H9 (cell line): ENCODE measurements at places on chromosomes 3 and 15. TPM values are rescaled to one million over a fixed set of nuclear protein-coding genes. Genes with fewer than 3 reads are reported as not detected.

- no peak overlapping the region for H3K27ac ChIP-seq
- H3K36me3 ChIP-seq = peaks cover 2% of the 10 kb centered on the region; the same call in 2 of the 3 replicates
- no peak overlapping the region for H3K4me3 ChIP-seq
Measured at GRCh38 chr3:107662586-107662985, 139.8 kb downstream of the BBX start.

- no peak for DNase-seq
- no peak overlapping the region for H3K27ac ChIP-seq
- H3K4me3 ChIP-seq = no peak overlapping the region
- 0 out of 2 replicates have a peak, but pooled peaks cover 2% of the 10 kb centered on the region for H3K4me1 ChIP-seq
- no peaks in the 10 kb centered on the region for H3K36me3 ChIP-seq
Measured at GRCh38 chr3:12798559-12799179, 2.2 kb downstream of the CAND2 start.

- H3K4me1 ChIP-seq = no peaks in the 10 kb centered on the region
- H3K36me3 ChIP-seq = no peaks in the 10 kb centered on the region
- no peaks in the 10 kb centered on the region for H3K27me3 ChIP-seq
- H3K27ac ChIP-seq = no peak overlapping the region
- peak; percentile 93 for DNase-seq
Measured at GRCh38 chr3:49199239-49199899, 28.0 kb downstream of the KLHDC8B start.

GRCh38 chr3:97687734-97688133 is 76.8 kb upstream of the ARL6 start:
- H3K4me3 ChIP-seq = no peak overlapping the region
- no peaks in the 10 kb centered on the region for H3K36me3 ChIP-seq
- no peak overlapping the region for H3K27ac ChIP-seq
- H3K4me1 ChIP-seq = 0 out of 2 replicates have a peak, but pooled peaks cover 4% of the 10 kb centered on the region

- no peak overlapping the region for H3K4me3 ChIP-seq
- no peak overlapping the region for H3K27ac ChIP-seq
- no peak for DNase-seq
- no peaks in the 10 kb centered on the region for H3K27me3 ChIP-seq
- no peaks in the 10 kb centered on the region; the same call in 1 of the 2 replicates for H3K36me3 ChIP-seq
Measured at GRCh38 chr3:31406896-31407295, 125.8 kb upstream of the STT3B start.

DNA sequence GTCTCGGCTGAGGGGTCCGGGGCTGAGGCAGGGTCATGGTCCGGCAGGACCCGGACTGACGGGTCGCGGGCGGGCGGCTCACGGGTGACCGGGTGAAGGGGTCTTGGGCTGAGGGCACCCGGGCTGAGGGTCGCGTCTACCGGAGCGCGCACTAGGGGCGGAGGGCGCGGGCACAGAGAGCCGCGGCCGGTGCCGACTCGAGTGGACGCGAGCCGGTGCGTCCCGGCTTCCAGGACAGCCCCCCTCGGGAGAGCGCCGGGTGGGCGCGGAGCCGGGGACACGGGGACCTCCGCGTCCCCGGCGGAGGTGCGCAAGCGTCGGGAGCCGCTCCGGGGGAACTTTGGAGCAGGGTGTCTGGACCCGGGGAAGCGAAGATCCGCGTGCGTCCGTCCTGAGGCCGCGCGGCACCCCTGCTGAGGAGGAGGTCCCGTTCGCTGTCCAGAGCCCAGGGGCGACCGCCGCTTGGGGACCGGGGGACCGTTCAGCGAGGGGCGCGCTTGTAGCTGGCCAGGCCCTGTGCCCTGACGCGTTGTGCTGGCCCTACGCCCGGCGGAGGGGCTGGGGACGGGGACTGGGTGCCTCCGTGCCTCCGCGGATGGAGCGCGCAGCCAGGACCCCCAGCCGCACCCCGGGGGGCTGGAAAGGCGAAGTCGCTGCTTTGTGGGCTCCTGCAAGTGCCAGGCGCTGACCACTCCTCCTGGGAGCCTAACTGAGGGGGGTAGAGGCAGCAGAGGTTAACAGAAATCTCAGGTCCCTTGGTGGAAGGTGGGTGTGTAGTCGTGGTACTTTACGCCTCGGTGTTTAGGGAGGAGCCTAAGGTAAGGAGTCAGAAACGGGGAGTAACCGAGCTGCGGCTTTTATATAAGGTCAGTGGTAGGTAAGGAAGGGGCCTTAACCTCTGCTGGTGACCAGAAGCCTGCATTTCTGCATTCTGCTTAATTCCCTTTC is at the start of gene PPARG:
TSS of gene PPARG (plus strand) at position 889 of the 948 bp plus-strand sequence. CDS start 90,642 bp downstream, outside the sequence.
- H3K27me3 ChIP-seq = peaks cover 18% of the 10 kb centered on the region
- H3K36me3 ChIP-seq = no peaks in the 10 kb centered on the region
- H3K4me1 ChIP-seq = no peaks in the 10 kb centered on the region
- H3K4me3 ChIP-seq = peak within 1 kb of the TSS; percentile 85

DNA sequence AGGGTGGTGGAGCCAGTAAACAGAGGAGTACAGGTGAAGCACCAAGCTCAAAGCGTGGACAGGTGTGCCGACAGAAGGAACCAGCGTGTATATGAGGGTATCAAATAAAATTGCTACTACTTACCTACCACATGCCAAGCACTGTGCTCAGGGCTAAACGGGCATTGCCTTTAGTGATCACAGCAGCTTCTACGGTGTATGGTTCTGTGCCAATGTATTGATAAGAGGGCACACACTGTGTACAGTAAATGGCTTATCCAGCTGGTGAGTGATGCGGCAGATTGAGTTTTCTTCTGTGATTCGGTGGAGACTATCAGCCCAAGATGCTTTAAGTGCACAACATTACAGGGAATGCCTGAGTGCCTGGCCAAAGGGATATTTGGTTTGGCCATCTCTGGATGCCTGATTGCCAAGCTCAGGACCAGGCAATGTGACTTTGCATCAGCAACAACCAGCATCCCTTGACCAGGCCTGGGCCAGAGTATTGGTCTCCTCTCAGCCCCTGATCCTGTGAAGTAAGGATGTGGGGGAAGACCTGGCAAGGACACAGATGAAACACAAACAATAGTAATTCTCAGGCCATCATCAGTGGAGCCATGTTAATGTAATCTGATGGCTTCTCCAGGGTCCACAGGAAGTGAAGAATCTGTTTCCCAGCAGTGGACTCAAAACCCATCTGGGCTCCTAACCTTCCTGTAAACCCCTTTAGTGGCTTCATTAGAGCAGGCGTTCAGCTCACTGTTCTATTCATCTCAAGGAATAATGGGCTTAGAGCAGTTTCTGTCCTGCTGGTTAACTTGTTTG is 14.1 kb downstream of the STARD5 start:
- peaks cover 17% of the 10 kb centered on the region for H3K36me3 ChIP-seq
- no peak overlapping the region for H3K27ac ChIP-seq
- no peak for DNase-seq

DNA sequence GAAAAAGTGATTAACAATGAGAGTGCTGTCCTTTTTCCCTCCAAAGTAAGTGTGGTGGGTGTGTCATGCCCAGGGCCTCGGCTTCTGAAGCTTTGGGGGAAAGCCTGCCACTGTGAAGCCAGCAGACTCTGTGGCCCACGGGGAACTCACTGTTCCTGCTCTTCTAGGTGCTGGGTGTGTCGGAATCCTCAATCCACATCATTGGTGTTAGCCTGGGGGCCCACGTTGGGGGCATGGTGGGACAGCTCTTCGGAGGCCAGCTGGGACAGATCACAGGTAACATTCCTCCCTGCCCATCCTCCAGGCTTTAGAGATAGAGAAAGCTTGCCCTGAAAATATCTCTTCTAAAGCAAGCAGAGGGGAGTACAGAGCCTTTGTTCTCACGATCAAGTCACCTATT is 11.6 kb downstream of the PLA1A start:
- H3K27me3 ChIP-seq = peaks cover 2% of the 10 kb centered on the region; the same call in 1 of the 2 replicates
- DNase-seq = no peak
- H3K27ac ChIP-seq = no peak overlapping the region
- no peaks in the 10 kb centered on the region for H3K4me1 ChIP-seq

DNA sequence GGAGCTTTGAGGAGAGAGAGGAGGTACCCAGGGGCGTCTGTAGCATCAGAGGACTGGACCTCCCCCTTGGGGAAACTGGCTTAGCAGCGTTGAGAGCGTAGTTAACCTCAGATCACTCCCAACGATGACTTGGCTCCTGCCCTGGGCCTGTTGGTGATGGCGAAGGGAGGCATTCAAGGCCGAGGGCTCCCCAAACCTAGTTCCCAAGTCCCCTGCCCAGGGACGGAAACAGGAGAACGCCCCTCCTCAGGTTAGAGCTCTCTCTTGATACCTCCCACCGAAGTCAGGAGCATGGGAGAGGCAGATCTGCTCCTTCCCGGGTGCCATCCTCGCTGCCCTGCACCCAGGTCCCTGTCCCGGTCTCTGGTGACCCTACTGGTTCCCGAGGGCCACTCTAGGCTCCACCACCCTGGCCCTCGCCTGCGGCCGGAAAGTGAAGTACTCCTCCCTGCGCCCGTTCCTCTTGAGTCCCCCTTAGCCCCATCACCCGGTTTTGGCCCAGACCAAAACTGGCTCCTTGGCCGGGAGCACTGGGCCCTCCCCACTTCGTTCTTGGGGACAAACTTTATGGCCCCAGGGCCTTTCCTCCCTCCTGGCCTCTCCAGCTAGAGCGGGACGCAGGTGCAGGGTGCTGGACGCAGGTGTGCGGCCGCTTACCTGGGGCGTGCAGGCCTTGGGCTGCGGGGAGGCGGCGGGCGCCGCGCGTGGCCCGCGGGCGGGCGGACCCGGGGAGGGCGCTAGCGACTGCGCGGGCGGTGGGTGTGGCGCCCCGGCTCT is 2.6 kb upstream of the SKOR1 start:
- H3K4me3 ChIP-seq = peak overlapping the region; percentile 77; the same call in 2 of the 3 replicates
- no peak overlapping the region for H3K27ac ChIP-seq
- H3K27me3 ChIP-seq = peaks cover 88% of the 10 kb centered on the region
- 0 out of 2 replicates have a peak, but pooled peaks cover 2% of the 10 kb centered on the region for H3K4me1 ChIP-seq
- no peaks in the 10 kb centered on the region; the same call in 1 of the 2 replicates for H3K36me3 ChIP-seq

DNA sequence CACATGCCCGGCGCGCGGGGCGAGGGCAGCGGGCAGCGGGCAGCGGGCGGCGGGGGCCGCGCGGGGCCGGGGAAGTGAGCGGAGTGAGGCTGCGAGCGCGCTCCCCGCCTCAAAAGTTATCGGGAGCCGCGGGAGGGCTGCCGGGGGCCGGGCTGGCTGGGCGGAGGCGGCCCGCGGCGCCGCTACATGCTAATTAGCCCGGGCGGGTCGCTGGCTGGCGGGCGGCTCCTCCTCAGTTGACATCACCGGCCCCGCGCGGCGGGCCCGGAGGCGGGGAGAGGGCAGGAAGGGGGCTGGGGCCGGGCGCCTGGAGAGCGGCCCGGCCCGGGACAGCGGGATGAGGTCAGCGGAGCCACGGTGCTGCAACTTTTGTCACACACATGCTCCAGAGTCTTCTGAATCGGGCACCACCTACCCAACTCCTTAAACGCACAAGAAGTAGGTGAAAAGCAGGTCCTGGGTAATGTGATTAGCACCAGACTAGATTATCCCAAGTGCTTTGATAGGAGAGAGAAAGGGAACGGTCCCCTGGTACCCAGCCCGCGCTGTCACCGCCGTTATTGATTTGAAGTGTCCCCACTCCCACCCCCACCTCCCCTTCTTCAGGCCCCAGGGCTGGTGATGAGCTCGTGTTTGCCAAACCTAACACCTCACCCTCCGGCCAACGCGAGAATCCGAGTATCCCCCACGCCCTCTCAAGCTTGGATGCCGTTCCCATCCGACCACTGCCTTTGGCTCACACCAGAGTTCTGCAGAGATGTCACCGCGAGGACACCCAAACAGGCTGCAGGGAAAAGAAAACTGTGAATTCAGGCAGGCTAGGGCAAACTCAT is at the start of gene HEG1:
TSS of gene HEG1 (minus strand) at position 85 of the 833 bp plus-strand sequence. CDS start 107 bp downstream, outside the sequence.
- H3K27ac ChIP-seq = no peak within 1 kb of the TSS
- peak; percentile 80 for DNase-seq
- H3K36me3 ChIP-seq = no peaks in the 10 kb centered on the region
- peaks cover 14% of the 10 kb centered on the region; the same call in 1 of the 2 replicates for H3K27me3 ChIP-seq

GRCh38 chr3:39105687-39106063 is 1.8 kb downstream of the GORASP1 start:
- 0 out of 2 replicates have a peak, but pooled peaks cover 4% of the 10 kb centered on the region for H3K27me3 ChIP-seq
- H3K4me3 ChIP-seq = peak overlapping the region; percentile 94
- H3K27ac ChIP-seq = no peak overlapping the region
- no peak for DNase-seq

GRCh38 chr3:80677796-80678195 is 910.0 kb upstream of the ROBO1 start:
- no peak overlapping the region for H3K4me3 ChIP-seq
- H3K4me1 ChIP-seq = no peaks in the 10 kb centered on the region
- H3K27ac ChIP-seq = no peak overlapping the region
- H3K27me3 ChIP-seq = no peaks in the 10 kb centered on the region
- no peaks in the 10 kb centered on the region for H3K36me3 ChIP-seq
- no peak for DNase-seq

DNA sequence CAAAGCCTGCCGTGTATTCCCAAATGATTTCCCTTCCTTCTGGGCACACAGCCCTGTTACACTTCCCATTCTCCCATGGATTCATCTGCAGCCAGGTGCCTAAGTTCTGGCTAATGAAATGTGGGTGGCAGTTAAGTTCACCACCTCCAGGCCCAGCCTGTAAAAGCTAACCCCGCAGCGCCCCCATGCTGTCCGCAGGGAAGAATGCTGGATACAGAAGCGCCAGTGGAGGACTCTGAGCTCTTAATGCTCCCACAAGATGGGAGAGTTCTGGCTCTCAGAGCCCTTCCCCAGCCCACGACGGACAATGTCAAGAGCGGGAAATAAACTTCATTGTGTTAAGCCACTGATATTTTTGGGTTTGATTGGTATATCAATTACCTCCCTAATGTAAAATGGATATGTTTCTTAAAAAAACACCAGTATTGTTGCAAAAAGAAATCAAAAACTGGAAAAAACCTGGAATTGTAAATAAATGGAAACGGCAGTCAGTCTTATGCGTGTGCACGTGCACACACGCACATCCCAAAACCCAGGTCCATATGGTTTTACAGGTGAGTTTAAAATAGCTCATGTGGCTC is 37.7 kb upstream of the FGD5 start:
- no peaks in the 10 kb centered on the region for H3K27me3 ChIP-seq
- peak; percentile 90 for DNase-seq
- H3K4me3 ChIP-seq = no peak overlapping the region

- peak overlapping the region; percentile 91 for H3K4me3 ChIP-seq
- H3K27ac ChIP-seq = no peak overlapping the region
- no peaks in the 10 kb centered on the region for H3K27me3 ChIP-seq
Measured at GRCh38 chr3:170038434-170039110, 777 bp downstream of the GPR160 start.

GRCh38 chr3:64278625-64279024 is 53.4 kb upstream of the PRICKLE2 start:
- no peak overlapping the region for H3K27ac ChIP-seq
- no peaks in the 10 kb centered on the region for H3K36me3 ChIP-seq
- no peaks in the 10 kb centered on the region for H3K27me3 ChIP-seq
- no peak for DNase-seq
- H3K4me3 ChIP-seq = no peak overlapping the region
- H3K4me1 ChIP-seq = no peaks in the 10 kb centered on the region

- DNase-seq = no peak
- no peak overlapping the region for H3K4me3 ChIP-seq
- no peak overlapping the region for H3K27ac ChIP-seq
- H3K4me1 ChIP-seq = no peaks in the 10 kb centered on the region
Measured at GRCh38 chr3:133386876-133387275, 13.0 kb upstream of the BFSP2 start.

COL6A6 gene
- 0.07 and 0.11 TPM in 2 replicates for total RNA-seq

EPHA3 gene
- 0.59 and 0.66 TPM in 2 replicates for total RNA-seq

GOLGA8H gene
- 0.70 and 0.94 TPM in 2 replicates for total RNA-seq

ACOX2 gene
- total RNA-seq = 0.85 and 1.6 TPM in 2 replicates

TMEM212 gene
- total RNA-seq = not detected in 2 replicates

LRCH3 gene
- 54.7 and 56.4 TPM in 2 replicates for total RNA-seq

MEF2A gene
- 20.7 and 25.2 TPM in 2 replicates for total RNA-seq

MCF2L2 gene
- 5.5 and 6.4 TPM in 2 replicates for total RNA-seq

NPHP3 gene
- total RNA-seq = 9.4 and 10.8 TPM in 2 replicates

C15orf62 gene
- 0.44 and 0.70 TPM in 2 replicates for total RNA-seq

MOBP gene
- 0.13 TPM in 1 of 2 replicates, not detected in the other for total RNA-seq

BCHE gene
- total RNA-seq = 0.79 and 1.4 TPM in 2 replicates

PLXNB1 gene
- total RNA-seq = 175 and 184 TPM in 2 replicates
